ENCODE measurements at places on chromosomes 2 and 18. TPM values are rescaled to one million over a fixed set of nuclear protein-coding genes. Genes with fewer than 3 reads are reported as not detected.

Gene ABCG8
- total RNA-seq = not detected

Gene CD207
- 43.4 TPM for total RNA-seq

Gene KCNK3
- 1.2 TPM for total RNA-seq

Gene GYPC
- total RNA-seq = 26.1 TPM

Gene REEP1
- total RNA-seq = 0.34 TPM

Gene HDAC4
- 72.8 TPM for total RNA-seq

Gene SERPINB12
- 78.9 TPM for total RNA-seq

Gene NBEAL1
- 46.8 TPM for total RNA-seq

Gene WBP1
- 45.1 TPM for total RNA-seq

Gene EGR4
- not detected for total RNA-seq

Gene SLC5A7
- total RNA-seq = not detected

Gene CCBE1
- total RNA-seq = 1.6 TPM

Data from suprapubic skin (tissue), 4 donors.